ENCODE measurements at places on chromosomes 7 and 10.

DNA sequence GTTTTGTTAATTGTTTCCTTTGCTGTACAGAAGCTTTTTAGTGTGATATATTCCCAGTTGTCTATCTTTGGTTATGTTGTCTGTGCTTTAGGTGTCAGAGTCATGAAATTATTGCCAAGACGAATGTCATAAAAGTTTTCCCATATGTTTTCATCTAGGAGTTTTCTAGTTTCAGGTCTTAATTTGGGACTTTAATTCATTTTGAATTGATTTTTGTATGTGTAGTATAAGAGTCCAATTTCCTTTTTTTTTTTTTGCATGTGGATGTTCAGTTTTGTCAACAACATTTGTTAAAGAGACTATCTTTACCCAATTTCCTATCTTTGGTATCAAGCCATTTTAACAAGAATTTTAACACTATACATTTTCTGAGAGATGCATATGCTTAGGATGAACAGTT lies 432.2 kb downstream of the CNTNAP2 start:
- H3K36me3 ChIP-seq: no peaks in the 10 kb centered on the region
- H3K4me3 ChIP-seq: no peak overlapping the region
- no peak overlapping the region for H3K27ac ChIP-seq
- no peaks in the 10 kb centered on the region for H3K27me3 ChIP-seq
- DNase-seq: no peak
- H3K4me1 ChIP-seq: no peaks in the 10 kb centered on the region

DNA sequence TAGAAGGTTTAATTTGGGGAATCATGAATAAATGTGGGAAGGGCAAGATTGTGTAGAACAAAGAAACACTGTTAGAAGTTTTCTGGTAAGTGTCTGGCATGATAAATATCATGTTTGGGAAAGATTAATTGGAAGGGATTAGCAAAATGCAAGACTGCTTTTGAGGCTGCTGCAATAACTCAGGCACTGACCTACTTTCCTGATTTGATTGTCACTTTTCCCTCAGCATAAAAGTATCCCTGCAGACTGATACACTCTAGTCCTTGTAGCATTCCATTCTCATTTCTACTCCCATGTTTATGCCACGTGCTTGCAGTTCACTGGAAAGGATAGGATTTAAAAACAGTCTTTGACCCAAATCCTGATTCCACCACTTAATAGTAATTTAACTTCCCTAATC lies 303.3 kb upstream of the SEMA3A start:
- H3K4me1 ChIP-seq: no peaks in the 10 kb centered on the region
- H3K36me3 ChIP-seq: no peaks in the 10 kb centered on the region
- H3K4me3 ChIP-seq: no peak overlapping the region
- H3K27me3 ChIP-seq: no peaks in the 10 kb centered on the region

GRCh38 chr10:103967448-103968071 lies 620 bp downstream of the SLK start:
- no peak for DNase-seq
- H3K4me3 ChIP-seq: peak overlapping the region; percentile 93
- H3K27ac ChIP-seq: no peak overlapping the region
- peaks cover 13% of the 10 kb centered on the region for H3K4me1 ChIP-seq
- H3K36me3 ChIP-seq: no peaks in the 10 kb centered on the region

- peaks cover 30% of the 10 kb centered on the region for H3K4me1 ChIP-seq
- H3K27me3 ChIP-seq: no peaks in the 10 kb centered on the region
- DNase-seq: peak; percentile 55
- H3K4me3 ChIP-seq: peak overlapping the region; percentile 87
- peak overlapping the region; percentile 41 for H3K27ac ChIP-seq
- H3K36me3 ChIP-seq: no peaks in the 10 kb centered on the region
These were observed 1.0 kb upstream of the EPHB6 start for GRCh38 chr7:142853739-142854371.

DNA sequence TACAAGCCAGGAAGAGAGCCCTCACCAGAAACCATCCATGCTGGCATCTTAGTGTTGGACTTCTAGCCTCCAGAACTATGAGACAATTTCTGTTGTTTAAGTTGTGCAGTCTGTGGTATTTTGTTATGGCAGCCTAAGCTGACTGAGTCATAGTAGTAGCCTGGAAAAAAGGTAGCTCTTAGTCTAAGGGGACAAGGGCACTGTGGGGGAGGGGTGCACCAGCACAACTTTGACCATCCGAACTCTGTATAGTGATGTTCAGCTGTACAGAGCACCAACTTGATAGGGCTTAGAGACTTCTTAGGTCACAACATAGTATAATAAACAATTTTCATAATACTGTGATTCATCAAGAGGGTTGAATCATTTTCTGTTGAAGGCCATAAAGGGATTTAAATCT lies 14.3 kb downstream of the EIF4EBP2 start:
- peaks cover 33% of the 10 kb centered on the region for H3K36me3 ChIP-seq
- no peaks in the 10 kb centered on the region for H3K4me1 ChIP-seq
- DNase-seq: no peak
- H3K27ac ChIP-seq: no peak overlapping the region

GRCh38 chr10:2925631-2926030 lies 141.7 kb upstream of the PFKP start:
- no peaks in the 10 kb centered on the region for H3K36me3 ChIP-seq
- peaks cover 7% of the 10 kb centered on the region for H3K4me1 ChIP-seq
- H3K27ac ChIP-seq: no peak overlapping the region
- no peaks in the 10 kb centered on the region for H3K27me3 ChIP-seq
- DNase-seq: no peak
- no peak overlapping the region for H3K4me3 ChIP-seq
